Fibroblast of the aortic adventitia (primary cell): ENCODE measurements at places on chromosomes 4 and X. TPM values are rescaled to one million over a fixed set of nuclear protein-coding genes. Genes with fewer than 3 reads are reported as not detected.

DNA sequence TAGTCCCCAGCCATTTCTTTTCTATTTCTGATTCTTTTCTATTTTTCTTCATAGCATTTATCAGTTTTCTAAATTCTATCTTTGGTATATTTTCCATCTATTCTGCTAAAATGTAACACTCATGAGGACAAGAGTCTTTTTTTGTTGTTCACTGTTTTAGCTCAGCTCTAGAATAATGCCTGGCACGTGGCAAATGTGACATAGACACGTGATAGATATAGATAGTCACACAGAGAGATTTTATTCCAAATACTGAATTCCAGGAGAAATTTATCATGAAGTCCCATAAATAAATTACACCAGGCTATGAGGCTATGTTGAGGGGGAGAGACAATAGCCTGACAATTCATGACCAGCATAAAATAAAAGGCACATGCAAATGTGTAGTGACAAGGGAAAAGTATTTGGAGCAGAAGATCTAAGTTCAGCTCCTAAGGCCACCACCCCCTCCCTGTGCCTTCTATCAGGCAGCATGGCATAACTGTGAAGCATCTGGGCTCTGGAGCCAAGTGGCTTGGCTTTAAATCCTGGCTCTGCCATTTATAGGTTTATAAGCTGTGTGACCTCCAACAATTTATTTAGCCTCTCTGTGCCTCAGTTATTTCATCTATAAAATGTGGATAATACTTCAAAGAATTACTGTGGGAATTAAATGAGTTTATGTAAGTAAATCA lies 25.7 kb upstream of the PPARGC1A start:
- no peak for DNase-seq

DNA sequence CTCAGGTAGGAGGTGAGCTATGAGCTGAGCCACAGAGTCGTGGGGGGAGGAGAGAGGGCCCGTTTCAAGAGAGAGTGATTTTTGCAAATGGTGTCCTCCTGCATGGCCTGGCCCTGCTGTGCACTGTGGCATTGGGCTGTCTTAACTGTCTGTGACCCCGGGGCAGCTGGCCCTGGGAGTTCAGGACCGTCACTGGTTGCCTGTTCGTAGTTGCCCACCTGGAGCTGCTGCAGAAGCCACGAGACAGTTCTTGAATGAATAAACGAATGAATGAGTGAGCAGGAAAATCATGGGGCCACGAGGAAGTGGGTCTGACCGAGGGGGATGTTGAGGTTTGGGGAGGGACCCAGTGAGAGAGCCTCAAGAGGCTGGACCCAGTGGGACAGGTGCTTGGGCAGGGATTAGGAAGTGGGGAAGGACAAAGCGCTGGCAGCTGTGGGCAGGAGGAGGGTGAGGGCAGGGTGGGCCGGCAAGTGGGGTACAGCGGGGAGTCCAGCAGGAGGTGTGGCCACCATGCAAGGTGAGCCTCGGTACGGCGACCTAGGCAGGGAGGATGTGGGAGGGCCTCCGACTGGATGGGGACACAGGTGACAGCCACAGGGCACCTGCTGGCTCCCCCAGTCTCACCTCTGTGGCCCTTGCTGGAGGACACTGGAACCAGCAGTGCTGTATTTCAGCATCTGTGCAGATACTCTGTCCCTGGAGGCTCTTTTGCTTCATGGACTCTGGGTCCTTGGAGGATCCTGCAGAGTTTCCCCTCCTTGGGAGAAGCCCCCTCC lies 10.2 kb downstream of the RGS12 start:
- DNase-seq, result no peak

DNA sequence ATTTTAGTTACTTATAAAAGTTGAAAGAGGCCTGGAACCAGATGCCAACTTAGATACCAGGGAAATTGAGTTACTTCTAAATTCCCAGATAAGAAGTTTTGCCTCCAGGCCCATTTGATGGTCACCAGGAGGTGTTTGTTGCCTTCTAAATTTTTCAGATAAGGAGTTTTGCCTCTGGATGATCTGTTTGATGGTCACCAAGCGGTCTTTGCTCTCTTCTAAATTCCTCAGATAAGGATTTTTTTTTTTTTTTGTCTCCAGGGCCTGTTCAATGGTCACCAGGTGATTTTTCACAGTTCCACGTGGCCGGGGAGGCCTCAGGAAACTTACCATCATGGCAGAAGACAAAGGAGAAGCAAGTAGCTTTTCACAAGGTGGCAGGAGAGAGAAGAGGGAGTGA lies 66.5 kb downstream of the FAM9B start:
- no peak for DNase-seq

GRCh38 chrX:71182871-71183270 lies 38.2 kb downstream of the NLGN3 start:
- DNase-seq, result no peak

DNA sequence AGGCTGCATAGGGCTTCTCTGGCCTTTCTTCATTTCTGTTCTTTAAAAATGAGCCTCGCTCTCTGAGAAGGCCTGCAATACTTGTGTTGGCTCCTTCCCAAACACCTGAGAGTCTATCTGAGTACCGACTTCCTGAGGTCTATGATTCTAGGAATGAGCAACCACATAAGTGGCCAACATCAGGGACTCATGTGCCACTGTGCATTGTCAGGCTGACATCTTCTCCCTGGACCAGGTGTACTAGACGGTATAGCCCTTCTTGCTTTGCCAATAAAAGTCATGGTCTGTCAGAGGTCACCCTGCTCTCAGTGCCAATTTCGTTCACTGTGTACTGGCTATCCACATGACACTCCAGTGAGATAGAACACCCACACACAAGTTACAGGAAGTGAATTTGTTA lies 67.4 kb upstream of the EPHA5 start:
- DNase-seq, result peak; percentile 1

RHOXF2B gene
- not detected in 2 replicates for total RNA-seq
